EL (cell line): ENCODE measurements at places on chromosomes 5 and 9.

- DNase-seq: no peak
Measured at GRCh38 chr9:130305381-130305780, 39.8 kb downstream of the HMCN2 start.

GRCh38 chr5:38226091-38226490 is 32.3 kb upstream of the EGFLAM start:
- DNase-seq: no peak

GRCh38 chr9:110214090-110214489 is 6.1 kb upstream of the C9orf152 start:
- peak; percentile 39 for DNase-seq

DNA sequence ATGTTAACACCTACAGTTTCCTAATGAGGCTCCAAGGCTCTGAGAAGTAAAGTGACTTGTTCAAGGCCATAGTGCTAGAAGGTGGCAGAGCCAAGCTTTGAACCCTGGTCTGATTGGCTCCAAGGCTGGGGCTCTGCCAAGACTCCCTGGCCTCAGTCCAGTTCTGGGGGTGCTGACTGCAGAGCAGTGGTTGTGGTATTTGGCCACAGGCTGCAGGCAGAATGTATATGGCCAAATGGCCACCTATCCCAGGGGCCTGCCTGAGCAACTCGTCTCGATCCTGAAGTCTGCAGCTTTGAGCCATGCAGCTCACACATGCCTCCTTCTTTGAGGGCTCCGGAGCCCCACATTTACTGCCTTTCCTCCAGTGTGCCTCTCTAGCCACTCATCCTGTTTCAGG is 9.7 kb upstream of the NEK6 start:
- peak; percentile 31 for DNase-seq

- DNase-seq: no peak
Measured at GRCh38 chr5:174305241-174305681, 259.8 kb downstream of the NSG2 start.

GRCh38 chr5:101995585-101995984 is 300.5 kb downstream of the SLCO4C1 start:
- no peak for DNase-seq

- DNase-seq: peak; percentile 13
Measured at GRCh38 chr9:121169094-121169601, 32.5 kb downstream of the RAB14 start.

DNA sequence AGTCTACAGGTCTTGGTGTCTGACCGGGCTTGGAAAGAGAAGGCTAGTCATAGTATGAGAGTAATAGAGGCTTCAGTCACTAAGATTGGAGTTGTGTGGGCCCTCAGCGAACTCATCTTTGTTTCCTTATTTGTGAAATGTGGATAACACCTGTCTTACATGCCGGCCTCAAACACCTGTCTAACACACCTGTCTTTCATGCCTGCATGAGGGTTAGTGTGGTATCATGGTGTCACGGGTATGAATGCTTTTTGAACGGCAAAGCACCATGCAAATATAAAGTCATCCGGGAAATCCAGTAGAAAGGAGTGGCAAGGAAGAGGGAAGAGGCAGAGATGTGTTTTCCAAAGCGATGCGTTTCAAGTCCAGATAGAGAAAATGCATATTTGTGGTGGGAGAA is 25.5 kb downstream of the GRAMD2B start:
- no peak for DNase-seq

DNA sequence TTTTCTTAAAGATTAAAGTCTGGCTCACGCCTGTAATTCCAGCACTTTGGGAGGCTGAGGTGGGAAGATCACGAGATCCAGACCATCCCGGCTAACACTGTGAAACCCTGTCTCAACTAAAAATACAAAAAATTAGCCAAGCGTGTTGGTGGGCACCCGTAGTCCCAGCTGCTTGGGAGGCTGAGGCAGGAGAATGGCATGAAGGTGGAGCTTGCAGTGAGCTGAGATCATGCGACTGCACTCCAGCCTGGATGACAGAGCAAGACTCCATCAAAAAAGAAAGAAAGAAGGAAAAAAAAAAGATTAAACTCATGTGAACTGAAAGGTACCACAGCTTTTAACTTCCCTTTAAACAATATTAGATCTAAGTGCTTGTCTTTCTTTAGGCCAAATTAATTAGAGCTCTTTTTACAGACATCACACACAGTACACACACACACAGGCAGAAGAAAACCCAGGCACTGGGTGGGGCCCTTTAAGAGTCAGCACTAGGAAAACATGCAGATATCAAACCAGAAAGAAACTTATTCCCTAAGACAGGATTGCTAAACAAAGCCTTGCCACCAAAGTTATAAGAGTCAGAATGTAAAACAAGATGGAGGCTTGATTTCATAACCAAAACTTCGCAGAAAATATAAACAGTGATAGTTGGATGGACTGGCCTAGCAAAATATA is 29.3 kb upstream of the UHRF2 start:
- DNase-seq: peak; percentile 66

GRCh38 chr5:73236541-73237128 is 63.6 kb downstream of the TMEM174 start:
- no peak for DNase-seq

GRCh38 chr5:132232465-132232864 is 4.8 kb upstream of the P4HA2 start:
- no peak for DNase-seq

DNA sequence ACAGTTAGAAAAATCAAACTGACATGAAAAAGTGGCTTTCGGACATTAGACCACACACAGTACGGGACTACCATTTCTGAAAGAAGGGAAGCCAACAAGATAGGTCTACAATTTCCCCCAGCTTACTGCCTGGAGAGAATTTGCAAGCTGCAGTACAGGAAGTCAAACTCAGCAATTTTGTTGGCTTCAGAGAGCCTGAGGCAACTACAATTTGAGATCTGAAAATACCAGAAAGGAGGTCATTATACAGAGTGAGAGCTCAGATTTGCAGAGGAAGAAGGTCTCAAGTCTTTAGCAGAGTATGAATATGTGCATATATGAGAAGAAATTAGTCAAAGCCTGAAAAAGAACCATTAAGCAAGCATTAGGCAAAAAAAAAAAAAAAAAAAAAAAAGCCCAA is 83.0 kb downstream of the OXCT1 start:
- peak; percentile 21 for DNase-seq

GRCh38 chr5:6705088-6705487 is 8.1 kb upstream of the TENT4A start:
- no peak for DNase-seq

- no peak for DNase-seq
Measured at GRCh38 chr5:74173241-74173640, 467.3 kb downstream of the ENC1 start.

DNA sequence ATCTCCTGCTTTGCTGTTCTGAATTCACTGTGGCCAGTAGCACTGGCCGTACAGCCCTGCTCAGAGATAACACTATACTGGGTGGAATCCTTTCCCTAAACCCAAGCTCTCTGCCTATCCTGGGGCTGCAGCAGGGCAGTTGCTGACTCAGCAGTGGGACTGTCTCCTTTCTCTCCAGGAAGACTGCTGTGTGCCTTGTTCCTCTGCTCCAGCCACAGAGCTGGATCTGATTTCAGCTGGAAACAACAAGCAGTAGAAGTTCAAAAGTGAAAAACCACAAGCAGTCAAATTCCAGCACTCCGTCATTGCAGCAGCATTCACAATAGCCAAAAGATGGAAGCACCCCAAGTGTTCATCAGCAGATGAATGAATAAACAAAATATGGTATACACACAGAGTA is 105.0 kb downstream of the FBXL7 start:
- no peak for DNase-seq

- DNase-seq: no peak
Measured at GRCh38 chr9:138033950-138034349, 156.4 kb downstream of the CACNA1B start.

DNA sequence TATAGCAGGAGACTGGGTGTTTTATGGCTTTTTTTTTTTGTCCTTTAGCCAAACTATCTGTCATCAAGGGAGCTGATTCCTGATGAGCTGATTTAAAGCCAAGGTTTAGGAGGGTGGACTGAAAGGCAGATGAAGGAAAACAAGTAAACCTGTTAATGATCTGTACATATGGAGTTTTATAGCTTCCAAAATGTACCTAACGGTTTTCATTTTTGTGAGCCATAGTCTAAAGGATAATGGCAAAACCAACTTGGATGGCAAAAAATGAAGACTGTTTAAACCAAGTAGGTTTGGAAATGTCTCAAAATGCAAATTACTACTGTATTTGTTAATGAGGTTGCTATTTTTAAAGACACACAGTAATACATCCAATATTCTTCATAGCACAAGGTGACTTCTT is 281.5 kb downstream of the YTHDC2 start:
- DNase-seq: no peak

DNA sequence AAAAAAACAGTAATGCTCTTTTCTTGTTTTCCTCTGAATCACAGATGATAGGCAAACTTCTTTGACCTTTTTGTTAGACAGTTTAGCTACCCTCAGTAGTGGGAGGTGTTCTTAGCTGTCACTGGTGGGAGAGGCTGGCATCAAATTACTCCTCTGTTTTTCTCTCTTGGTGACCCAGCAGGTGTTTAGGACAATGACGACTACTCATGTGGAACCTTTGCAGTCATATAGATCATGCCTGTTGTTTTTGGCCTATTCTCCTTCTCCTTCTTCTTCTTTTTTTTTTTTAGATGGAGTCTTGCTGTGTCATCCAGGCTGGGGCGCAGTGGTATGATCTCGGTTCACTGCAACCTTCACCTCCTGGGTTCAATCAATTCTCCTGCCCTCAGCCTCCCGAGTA is 15.4 kb upstream of the NPR2 start:
- no peak for DNase-seq

DNA sequence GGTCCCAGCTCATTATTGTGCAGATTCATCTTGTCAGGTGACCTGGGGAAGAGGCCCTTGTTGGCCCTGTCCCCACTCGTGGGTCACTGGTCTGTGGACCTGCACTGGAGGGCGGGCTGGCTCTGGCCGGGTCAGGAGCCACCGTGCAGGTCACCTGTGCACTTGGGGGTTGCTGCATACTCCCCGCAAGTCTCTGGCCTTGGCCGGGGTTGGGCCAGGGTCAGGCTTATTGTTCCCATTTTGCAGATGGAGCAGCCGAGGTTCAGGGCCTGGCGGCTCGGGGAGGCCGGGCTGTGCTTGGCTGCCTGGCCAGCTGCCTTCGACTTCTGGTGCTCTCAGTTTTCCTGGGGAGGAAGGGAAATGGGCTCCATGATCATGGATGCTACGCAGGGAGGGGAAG is 108.3 kb upstream of the FCN2 start:
- DNase-seq: no peak

DNA sequence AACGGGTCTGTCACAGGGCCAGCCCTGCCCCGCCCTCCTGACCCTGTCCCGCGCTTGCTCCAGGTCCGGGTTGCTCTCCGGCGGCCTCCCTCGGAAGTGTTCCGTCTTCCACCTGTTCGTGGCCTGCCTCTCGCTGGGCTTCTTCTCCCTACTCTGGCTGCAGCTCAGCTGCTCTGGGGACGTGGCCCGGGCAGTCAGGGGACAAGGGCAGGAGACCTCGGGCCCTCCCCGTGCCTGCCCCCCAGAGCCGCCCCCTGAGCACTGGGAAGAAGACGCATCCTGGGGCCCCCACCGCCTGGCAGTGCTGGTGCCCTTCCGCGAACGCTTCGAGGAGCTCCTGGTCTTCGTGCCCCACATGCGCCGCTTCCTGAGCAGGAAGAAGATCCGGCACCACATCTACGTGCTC is 4.2 kb downstream of the B4GALT7 start:
- DNase-seq: no peak

DNA sequence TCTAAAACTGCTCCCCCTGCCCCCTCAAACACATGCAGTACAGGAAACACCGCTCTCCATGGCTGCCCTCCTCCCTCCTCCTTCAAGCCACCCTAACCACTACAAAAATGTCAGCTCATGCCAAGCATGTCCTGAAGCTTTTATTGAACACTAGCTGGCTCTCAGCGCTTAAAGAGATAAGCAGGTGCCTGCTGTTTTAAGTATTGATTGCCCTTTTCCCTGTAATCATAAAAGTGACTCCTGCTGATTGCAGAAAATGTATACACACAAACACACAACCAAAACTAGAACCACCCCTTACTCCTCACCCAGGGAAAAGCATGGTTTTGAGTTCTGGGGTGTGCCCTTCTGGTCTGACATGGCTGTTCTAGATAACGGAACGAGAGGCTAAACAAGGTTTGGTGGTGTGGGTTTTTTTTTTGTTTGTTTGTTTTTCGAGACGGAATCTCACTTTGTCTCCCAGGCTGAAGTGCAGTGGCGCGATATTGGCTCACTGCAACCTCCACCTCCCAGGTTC is 3.7 kb upstream of the UCK1 start:
- no peak for DNase-seq

DNA sequence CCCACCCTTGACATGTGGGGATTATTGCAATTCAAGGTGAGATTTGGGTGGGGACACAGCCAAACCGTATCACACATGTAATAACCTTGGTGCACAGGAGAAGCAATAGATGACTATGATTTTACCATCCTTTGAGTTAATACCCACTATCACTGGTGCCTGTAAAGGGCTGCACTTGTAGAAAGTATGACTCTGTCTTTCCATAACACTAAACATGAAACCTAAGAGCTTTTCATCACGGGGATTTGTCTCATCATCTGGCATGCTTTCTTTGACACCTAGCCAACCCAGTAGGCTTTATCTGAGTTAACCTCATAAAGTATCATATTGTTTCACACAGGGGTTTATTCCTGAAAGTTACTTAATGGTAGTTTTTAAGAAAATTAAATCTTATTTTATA is 188.9 kb upstream of the TNC start:
- DNase-seq: no peak

- DNase-seq: no peak
Measured at GRCh38 chr9:105484226-105484625, 36.4 kb downstream of the FSD1L start.
